Spinal cord (tissue), 10 donors: ENCODE measurements at places on chromosomes 1 and 21. TPM values are rescaled to one million over a fixed set of nuclear protein-coding genes. Genes with fewer than 3 reads are reported as not detected.
A peak's percentile ranks its signal among the peaks of the same experiment; 100 is the strongest.

- DNase-seq: no peak
These were observed 51.4 kb downstream of the MARK1 start for GRCh38 chr1:220579317-220579716.

- no peak for DNase-seq
These were observed 7.7 kb downstream of the KRTAP19-8 start for GRCh38 chr21:31030367-31031106.

DNA sequence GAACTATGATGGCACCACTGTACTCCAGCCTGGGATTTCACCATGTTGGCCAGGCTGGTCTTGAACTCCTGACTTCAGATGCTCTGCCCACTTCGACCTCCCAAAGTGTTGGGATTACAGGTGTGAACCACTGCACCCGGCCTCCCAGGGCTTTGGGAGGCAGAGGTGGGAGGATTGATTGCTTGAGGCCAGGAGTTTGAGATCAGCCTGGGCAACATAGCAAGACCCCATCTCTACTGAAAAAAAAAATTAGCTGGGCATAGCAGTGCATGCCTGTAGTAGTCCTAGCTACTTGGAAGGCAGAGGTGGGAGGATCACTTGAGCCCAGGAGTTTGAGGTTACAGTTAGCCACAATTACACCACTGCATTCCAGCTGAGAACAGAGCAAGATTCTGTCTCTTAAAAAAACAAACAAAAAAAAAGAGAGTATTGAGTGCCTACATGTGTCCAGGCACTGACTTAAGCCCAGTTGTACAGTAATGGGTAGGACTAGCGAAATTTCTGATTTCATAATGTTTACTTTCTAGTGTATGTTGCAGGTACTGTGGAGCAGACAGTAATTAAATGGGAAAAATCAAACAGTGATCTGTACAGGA is 4.2 kb downstream of the MANEAL start:
- DNase-seq: no peak

The TTC39A gene
- polyA plus RNA-seq: 11.6 TPM

The MCOLN2 gene
- polyA plus RNA-seq: 0.29 TPM

- no peak for DNase-seq
These were observed 80.5 kb downstream of the C1orf21 start for GRCh38 chr1:184467295-184467694.

DNA sequence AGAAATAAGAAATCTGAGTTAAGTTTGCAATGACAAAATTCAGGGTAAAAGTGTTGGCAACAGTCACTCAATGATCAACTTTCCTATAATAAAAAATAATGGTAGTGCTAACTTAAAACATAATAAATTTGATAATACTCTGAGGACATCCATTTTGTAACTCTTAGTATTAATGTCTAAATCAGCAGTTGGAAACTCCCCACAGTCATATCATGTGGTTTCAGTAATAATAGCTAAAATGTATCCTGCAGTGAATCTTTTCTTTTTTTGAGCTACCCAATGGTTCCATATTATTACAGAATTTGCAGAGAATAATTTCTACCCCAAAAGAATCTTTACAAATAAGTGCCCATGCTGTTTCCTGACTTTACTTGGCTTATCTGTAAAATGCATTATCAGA is 286.7 kb downstream of the PTPRC start:
- no peak for DNase-seq

DNA sequence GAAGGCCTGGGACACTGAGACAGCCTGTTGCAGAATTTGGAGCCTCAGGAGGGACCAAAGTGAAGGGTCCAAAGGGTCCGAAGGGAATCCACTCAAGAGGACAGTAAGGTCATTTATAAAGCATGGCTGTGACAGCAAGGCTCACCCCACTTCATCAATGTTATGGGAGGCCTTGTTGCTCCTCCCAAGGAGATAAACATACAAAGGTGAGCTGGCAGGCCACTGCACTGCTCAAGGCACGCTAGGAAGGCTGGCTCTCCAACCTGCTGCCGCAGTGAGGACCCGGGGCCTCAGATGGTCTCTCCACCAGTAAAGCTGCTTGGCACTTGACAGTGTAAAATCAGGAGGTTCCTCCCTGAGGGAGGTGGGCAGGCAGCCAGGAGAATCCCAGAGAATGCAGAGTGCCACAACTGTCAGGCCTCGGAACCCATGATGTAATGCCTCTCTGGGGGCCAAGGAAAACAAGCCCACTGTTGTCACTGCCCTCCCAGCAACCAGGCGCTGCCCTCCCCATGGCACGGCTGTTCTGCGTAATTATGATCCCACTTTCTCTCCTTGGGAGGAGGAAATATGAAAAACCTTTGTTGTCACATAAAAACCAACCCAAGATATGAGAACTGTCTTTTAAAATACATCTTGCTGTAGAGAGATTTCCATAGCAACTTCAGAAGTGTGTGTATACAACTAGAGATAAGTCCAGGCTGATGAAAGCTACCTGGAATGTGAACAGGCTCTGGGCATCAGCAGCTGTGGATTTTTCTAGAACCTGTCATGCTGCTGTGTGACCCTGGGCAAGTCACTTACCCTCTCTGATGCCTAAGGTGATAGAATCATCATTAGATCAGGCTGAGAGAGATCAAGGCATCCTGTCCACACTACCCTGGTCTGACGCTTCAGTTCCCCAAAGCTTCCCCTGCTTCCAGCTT is 102.5 kb downstream of the KCNN3 start:
- no peak for DNase-seq

The RPRD2 gene
- polyA plus RNA-seq: 33.9 TPM

DNA sequence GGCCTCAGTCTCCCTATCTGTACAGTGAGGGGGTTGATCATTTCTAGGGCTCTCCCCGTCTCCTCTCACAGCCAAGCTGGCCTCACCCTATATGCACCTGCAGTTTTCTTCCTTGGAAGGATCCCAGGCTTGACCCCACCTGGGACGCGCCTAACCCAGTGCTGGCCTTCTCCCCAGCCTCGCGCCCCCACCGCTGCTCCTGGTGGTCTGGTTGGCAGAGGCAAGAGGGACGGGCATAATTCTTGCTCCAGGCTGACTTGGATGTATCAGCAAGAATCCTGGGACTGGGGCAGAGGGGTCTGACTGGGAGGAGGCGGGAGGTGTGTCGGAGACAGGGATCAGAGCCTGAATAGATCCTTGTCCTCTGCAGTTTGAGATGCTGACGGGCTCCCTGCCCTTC is 25.2 kb downstream of the RPS6KA1 start:
- DNase-seq: no peak

The ADCY10 gene
- 0.32 TPM for polyA plus RNA-seq

GRCh38 chr1:153769221-153769620 is 6.0 kb upstream of the SLC27A3 start:
- DNase-seq: no peak

DNA sequence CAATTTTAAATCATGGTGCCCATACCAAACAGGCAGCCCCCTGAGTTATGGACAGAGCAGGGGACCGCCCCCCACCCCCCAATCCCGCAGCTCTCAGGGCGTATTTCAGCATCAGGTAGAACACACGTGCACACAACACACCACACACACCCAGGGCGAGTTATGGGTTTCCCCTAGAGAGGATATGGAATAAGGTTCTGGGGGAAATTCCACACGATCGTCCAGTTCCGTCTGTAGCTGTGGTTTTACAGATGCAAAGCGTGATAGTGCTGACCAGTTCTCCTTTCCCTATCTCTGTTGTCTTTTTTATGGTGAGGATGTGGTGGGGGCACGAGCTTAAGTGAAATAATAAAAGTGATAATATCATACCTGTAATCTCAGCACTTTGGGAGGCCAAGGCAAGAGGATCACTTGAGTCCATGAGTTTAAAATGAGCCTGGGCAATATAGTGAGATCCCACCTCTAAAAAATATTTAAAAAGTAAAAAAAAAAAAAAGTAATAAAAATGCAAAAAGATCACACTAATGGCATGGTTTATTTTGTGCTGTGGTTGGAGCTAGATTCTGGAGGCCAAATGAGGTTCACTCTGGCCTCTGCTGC is 25.1 kb downstream of the C2CD2 start:
- no peak for DNase-seq

The RHD gene
- 0.63 TPM for polyA plus RNA-seq

DNA sequence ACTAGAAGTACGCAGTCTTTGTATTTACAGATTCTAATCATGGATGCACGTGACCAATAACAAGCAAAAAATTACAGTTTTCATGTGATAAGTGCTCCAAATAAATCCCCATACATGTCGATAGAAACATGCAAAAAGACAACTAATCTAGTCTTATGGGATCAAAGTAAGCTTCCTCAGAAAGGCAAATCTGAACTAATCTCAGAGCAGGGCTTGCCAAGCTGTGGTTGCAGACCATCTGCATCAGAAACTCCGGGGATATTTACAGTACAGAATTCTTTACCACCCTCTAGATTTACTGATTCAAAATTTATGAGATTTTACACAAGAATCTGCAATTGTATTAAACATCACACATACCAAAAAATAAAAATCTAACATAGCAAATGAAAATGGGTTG is 1435.5 kb downstream of the MRPL39 start:
- DNase-seq: no peak

- DNase-seq: no peak
These were observed 16.0 kb downstream of the DIO1 start for GRCh38 chr1:53909946-53910345.

The NTRK1 gene
- 2.8 TPM for polyA plus RNA-seq

The LPAR3 gene
- 2.6 TPM for polyA plus RNA-seq

GRCh38 chr1:153682730-153683129 is 4.2 kb downstream of the NPR1 start:
- no peak for DNase-seq

DNA sequence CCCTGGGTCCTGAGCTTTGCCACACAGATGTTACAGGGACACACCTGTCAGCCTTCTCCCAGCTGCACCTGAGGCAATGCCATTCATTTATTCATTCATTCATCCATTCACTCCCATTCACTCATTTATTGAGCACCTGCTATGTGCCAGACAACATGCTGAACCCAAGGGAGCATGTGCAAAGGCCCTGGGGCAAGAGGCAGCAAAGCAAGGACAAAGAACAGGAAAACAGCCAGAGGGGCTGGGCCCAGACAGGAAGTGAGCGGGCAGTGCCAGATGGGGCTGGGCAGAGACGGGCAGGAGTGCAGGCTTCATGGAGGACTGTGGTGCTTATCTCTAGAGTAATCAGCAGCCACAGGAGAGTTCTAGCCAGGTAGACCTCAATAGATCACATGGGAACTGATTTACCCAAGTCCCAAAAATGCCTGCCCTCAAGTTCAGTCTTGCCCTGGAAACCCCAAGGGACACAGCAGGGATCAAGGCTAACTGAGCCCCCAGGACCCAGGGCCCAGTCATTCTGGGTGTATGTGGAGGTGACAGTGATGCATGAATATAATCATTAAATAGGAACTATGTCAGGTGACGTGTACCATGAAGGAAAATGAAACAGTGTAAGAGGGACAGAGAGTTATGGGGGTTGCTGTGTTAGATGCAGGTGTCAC is 530.3 kb downstream of the MATN1 start:
- no peak for DNase-seq

GRCh38 chr21:34511787-34512455 is at the start of gene KCNE1:
KCNE1 (minus strand) TSS chr21:34512210; CDS start chr21:34449634, 62,576 bp downstream.
- no peak for DNase-seq

- no peak for DNase-seq
These were observed at the start of the genes PLA2G2C and UBXN10 for GRCh38 chr1:20185834-20186782. PLA2G2C (minus strand) TSS chr1:20186518; CDS start chr1:20177363, 9,155 bp downstream. UBXN10 (plus strand) TSS chr1:20186096; CDS start chr1:20190562, 4,466 bp downstream.

DNA sequence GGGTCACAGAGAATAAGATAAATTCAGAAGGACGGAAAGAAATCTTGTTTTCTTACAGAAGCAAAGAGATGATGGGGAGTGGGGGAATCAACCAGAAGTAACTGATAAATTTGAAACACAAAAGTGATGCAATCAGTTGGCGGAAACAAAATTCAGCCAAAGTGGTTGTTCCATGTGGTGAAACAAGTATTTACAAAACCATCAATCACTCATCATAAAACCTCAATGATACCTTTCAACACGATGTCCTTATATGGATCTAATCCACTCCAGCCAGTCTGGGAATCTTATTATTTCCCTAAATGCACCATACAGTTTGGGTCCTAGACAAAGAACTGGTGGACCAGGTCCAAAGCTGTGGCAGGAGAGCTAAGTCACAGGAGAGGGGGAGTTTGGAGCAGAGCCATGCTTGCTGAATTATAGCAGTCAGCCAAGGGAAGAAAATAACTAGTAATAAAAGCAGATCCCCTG is 303.8 kb upstream of the LRRC7 start:
- peak; percentile 26 for DNase-seq

DNA sequence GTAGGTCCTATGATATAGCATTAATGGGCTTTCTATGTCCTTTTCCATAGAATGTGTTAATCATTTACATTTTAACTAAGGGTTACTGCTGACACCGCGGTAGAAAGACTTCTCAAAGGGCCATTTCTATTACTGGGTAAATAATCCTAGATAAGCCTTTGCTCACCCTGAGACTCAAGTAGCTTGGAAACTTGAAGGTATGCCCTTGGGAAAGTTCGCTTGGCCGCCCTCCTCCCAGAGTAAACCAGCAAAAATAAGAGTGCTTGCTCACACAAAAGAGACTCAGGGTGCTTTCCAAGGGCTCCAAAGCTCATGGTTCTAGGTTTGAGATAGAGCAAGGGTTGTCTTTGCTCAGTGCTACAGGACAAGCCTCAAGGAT is 85.8 kb upstream of the TMPRSS2 start:
- DNase-seq: no peak

- no peak for DNase-seq
These were observed 328.5 kb downstream of the TBX15 start for GRCh38 chr1:118659646-118660045.

The ZYG11A gene
- polyA plus RNA-seq: 0.27 TPM

DNA sequence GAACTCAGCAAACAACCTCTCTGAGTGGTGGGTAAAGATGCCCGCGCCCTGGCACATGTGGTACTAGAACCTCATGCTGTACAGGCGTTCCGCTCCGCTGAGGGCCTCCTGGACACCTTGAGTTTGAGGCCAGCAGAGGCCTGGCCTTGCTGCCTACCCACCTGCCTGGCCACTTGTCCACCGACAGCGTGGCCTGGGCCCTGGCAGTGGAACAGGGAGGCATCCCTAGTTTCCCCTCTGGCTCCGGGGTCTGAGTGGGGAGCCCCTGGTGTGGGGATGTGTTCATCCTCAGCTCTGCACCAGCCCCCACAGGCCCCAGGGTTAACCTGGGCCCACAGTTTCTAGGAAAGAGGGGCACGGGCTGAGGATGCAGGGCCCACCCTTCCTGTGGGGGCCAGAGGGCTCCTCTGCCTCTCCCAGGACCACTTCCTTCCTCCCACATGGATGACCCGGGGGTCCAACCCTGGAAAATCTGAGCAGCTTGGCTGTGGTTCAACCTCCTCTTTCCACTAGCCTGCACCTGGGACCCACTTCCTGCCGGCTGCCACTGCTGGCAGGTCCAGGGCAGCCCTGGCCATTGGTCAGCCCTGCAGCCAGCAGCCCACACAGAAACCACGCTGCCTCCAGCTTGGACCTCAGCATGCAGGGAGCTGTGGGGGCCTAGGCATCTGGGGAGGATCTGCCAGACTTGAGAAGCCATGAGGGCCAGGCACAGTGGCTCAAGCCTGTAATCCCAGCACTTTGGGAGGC is 53.3 kb upstream of the COL18A1 start:
- DNase-seq: no peak

GRCh38 chr21:25938658-25939395 is 204.1 kb downstream of the GABPA start:
- no peak for DNase-seq

DNA sequence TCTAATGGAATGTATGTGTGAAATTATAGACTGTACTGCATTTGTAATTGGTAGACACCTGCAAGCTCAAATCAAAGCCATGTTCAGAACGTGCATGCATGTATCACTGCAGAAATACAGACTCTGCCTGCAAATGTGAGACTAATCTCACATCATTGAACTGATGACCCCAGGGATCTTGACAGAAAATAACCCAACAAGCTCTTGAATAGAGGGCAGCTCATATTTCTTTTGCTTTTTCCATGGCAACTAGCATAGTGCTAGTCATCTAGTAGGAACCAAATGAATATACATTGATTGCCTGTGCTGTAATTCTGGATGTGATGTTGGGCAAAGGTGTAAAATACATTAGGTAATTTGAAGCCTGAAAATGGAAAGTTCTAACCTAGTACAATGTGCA is 62.4 kb downstream of the PTPRC start:
- no peak for DNase-seq

The NR5A2 gene
- polyA plus RNA-seq: 3.4 TPM
